ENCODE measurements at places on chromosomes 1 and 21.

DNA sequence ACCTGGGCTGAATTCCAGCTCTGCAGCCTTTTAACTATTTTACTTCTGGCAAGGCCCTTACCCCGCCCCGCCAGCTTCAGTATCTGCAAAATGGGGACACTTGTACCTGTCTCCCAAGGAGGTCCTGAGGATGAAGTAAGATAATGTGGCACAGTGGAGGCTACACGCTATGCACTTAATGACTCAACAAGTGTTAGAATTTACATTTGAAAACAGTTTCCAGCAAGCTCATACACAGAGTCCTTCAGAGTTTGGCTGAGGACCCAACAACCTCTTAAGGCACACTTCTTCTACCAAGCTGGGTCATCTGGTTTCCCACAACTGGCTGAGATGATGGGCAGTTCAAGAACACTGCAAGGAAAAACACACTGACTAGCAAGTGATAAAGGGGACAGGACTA lies 30.2 kb upstream of the SLC22A15 start:
- DNase-seq: no peak

DNA sequence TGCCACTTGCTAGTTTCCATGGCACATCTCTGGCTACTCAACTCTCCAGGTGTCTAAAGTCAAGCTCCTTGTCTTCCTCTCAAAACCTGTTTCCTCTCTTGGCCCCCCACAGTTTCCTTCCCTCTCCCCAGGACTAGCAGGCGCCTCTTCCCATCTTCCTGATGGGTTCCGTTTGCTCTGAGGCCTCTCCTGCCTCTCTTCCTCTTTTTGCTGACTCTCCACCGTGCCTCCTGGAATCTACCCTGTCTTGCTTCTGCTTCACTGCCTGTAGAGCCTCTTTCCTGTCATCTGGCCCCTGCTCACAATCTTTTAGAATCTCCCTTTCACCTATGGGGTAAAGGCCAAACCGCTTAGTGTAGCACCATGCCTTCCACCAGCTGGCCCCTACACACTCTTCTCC lies 21.8 kb upstream of the LHX4 start:
- no peak for DNase-seq

DNA sequence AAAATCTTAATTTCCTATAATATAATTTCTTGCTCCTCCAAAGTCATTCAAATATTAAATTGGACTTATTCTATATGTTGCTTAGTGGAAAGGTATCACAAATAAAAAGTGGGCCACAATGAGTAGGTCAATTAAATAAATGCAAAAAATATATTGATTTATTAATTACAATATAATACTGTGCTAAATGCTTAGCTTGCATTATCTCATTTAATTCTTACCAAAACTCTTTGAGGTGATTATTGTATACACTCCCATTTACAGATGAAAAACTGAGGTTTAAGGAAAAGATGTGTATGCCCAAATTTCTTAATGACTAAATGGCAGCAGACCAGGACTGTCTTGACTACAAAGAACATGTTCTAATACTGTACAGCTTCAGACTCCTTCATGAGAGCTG lies 325.3 kb upstream of the SGIP1 start:
- no peak for DNase-seq

- no peak for DNase-seq
These were observed 219.2 kb downstream of the PTPRC start for GRCh38 chr1:198858033-198858432.

GRCh38 chr1:168468042-168468809 lies 75.6 kb downstream of the XCL2 start:
- no peak for DNase-seq

- DNase-seq: no peak
These were observed 137.5 kb downstream of the HLX start for GRCh38 chr1:221016751-221017150.

- no peak for DNase-seq
These were observed 172.2 kb downstream of the TBX15 start for GRCh38 chr1:118815909-118816308.

GRCh38 chr1:81408419-81408818 lies 392.3 kb upstream of the ADGRL2 start:
- DNase-seq: no peak

DNA sequence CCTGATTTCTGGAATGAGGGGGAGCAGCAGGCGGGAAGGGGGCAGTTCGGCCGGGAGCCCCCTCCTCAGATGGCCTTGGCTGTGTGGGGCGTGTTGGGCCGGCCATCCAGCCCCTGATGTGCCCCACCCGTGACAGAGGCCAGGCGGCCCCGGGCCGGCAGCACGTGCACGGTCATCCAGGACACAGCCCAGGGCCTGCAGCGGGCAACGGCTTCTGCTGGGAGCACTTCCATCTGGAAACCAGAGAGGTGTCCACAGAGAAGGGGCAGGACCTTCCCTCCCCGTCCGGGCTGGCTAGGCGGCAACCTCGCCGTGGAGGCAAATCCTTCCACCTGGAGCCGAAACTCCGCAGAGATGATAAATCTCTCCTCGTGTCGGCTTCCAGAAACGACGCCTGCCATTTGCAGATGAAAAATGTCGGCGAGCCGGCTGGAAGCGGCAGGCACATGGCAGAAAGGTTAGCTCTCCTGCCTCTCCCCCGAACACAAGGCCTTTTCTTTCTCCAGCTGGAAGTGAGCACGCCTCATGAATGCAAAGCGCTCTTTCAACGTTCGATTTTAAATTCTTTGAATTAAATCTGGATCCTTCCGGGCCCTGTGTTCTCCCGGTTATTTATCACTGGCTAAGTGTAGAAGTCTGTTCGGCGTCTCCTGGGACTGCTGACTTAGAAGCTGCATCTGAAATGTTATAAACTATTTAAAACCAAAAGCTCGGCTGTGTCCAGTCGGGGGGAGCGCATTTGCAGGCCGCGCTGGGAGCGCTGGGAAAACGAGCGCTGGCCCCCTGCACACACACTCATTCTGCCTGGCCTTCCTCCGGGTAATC lies 9.4 kb upstream of the ACTRT2 start:
- DNase-seq: no peak

- DNase-seq: no peak
These were observed 16.0 kb downstream of the KRTAP19-8 start for GRCh38 chr21:31022306-31022705.

DNA sequence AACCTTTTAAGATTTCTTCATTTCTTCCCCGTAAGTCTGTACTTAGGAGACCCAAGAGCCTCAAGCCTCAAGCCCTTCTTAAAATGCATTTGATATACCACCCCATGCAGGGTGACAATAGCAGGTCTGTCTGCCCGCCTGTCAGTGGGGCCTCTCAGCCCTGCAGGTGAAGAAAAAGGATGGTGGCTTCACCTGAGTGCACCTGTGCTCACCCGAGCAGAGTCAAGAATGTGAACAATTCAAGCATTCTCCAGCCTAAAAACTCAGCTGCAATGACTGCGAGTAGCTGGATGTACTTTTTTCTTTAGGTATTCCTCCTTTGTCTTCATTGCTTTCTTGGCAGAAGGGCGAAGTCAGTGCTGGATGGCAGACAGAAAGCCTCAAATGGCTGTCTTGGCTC lies 203.3 kb downstream of the LMX1A start:
- no peak for DNase-seq

GRCh38 chr1:167145965-167146364 lies 52.1 kb downstream of the STYXL2 start:
- DNase-seq: no peak

DNA sequence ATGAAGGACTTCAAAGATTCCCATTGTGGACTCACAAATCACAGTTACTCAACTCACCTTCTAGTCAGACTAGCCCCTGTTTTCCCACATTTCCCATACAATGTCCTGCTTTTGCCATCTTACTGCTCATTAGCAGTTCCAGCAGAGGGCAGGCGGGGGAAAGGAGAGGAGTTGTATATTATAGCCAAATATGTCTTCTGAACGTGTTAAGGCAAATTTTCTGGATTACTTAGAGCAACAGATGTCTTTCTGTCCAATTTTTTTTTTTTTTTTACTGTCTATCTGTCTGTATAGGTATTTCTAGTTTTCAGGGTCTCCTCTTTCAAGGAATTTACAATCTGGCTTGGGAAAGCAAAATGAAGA lies 29.9 kb upstream of the DDAH1 start:
- DNase-seq: no peak

GRCh38 chr1:244918421-244919319 lies 54.3 kb upstream of the HNRNPU start:
- peak; percentile 43 for DNase-seq

DNA sequence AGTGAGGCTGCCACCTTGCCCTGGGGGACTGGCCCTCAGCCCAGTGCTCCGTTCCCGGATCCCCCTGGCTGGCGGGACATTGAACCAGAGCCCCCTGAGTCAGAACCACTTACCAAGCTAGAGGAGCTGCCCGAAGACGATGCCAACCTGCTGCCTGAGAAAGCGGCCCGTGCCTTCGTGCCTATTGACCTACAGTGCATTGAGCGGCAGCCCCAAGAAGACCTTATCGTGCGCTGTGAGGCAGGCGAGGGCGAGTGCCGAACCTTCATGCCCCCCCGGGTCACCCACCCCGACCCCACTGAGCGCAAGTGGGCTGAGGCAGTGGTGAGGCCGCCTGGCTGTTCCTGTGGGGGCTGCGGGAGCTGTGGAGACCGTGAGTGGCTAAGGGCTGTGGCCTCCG lies 1.3 kb downstream of the TMEM79 start:
- no peak for DNase-seq

DNA sequence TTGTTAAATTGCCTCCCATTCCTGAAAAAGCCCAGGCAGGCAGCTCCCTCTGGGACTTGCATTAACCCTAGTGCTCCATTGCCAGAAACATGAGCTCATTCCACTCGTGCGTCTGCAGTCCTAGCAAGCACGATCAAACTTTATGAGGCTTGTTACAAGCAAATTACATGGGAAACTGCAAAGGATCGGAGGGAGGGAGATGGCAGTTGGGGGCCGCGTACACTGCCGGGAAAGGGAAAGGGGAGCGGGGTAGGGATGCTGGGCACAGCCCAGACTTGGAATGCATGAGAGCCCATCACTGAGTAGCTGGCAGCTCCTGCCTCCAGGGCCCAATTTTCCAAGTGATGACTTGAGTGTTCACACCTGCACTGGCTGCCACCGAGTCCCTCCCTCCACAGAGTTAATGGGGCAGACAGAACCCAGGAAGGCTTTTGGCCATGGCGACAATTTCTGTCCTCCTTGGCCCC lies 169.9 kb downstream of the BRINP2 start:
- DNase-seq: no peak

DNA sequence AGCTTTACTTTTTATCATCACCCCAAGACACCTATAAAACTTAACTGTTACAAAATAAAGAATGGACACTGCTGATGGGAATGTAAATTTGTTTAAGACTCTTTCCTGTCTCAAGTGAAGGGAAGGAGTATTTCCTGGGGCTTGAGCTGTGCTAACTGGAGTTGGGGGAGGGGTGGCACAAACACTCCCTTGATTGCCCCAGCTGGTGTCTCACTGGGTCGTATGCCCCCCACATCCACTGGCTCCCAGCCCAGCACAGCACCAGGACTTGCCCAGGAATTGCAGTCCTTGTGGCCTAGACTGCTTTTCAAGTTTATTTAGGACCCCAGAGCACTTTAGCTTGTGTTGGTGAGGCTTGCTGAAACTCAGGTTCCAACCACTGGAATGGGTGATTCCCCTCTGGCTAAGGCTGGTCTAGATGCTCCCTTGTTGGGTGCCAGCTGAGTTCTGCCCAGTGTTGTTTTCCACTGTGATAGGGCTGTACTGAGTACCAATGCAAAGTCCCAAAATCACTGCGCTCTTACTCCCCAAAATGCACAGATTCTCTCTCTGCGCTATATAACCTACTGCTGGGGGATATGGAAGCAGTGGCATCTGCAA lies 49.1 kb upstream of the DR1 start:
- no peak for DNase-seq

DNA sequence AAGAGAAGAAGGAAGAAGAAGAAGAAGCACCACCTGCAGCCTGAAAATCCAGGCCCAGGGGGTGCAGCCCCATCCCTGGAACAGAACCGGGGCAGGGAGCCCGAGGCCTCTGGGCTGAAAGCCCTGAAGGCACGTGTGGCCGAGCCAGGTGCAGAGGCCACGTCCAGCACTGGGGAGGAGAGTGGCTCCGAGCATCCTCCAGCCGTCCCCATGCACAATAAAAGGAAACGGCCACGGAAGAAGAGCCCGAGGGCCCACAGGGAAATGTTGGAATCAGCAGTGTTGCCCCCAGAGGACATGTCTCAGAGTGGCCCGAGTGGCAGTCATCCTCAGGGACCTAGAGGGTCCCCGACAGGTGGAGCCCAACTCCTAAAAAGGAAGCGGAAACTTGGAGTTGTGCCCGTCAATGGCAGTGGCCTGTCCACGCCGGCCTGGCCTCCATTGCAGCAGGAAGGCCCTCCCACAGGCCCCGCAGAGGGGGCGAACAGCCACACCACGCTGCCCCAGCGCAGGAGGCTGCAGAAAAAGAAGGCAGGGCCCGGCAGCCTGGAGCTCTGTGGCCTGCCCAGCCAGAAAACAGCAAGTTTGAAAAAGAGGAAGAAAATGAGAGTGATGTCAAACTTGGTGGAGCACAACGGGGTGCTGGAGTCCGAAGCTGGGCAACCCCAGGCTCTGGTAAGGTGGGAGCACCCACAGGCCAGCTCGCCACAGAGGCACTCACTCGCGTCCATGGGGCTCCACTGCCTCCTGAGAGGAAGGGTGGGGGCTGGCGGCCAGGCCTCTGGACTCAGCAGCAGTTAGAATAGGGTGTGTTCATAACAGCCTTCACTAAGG lies 28.4 kb downstream of the RRP1B start:
- no peak for DNase-seq

DNA sequence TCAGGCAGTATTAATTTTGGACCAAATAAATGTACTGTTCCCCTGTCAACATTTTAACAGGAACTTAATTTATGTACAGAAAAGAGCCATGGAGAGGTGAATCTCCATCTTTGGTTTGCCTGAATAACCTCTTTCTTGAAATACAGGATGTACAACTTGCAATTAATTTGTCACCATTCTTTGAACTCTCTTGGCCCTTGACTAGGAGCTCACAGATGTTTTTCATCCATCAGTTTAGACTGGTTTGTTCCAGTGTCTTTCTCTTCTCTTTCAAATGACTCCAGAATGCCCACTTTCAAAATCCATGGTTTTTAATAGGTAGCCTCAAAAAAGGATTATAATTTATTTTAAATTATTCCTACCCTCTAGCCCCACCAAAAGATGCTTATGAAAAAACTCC lies 5.0 kb downstream of the MAP3K7CL start:
- no peak for DNase-seq

DNA sequence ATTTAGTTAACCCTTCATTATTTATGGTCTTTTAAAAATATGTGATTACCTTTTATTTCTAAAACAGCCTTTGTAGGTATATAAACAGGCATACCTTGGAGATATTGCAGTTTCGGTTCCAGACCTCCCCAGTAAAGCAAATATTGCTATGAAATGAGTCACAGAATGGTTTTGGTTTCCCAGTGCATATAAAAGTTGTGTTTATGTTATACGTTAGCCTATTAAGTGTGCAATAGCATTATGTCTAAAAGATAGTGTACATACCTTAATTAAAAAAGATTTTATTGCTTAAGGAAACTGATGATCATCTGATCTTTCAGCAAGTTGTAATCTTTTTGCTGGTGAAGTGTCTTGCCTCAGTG lies 44.1 kb downstream of the XCL2 start:
- DNase-seq: no peak

- no peak for DNase-seq
These were observed 23.8 kb downstream of the FAM89A start for GRCh38 chr1:231016234-231016633.

Data from NCI-H345 (cell line).